ENCODE measurements at places on chromosomes 13 and 19.

- no peak for DNase-seq
These were observed 90.0 kb downstream of the TNFRSF19 start for GRCh38 chr13:23660249-23660648.

- no peak for DNase-seq
These were observed 3.9 kb downstream of the ANKLE1 start for GRCh38 chr19:17285415-17286135.

- DNase-seq, result no peak
These were observed 6.7 kb downstream of the ZNF865 start for GRCh38 chr19:55611983-55612645.

DNA sequence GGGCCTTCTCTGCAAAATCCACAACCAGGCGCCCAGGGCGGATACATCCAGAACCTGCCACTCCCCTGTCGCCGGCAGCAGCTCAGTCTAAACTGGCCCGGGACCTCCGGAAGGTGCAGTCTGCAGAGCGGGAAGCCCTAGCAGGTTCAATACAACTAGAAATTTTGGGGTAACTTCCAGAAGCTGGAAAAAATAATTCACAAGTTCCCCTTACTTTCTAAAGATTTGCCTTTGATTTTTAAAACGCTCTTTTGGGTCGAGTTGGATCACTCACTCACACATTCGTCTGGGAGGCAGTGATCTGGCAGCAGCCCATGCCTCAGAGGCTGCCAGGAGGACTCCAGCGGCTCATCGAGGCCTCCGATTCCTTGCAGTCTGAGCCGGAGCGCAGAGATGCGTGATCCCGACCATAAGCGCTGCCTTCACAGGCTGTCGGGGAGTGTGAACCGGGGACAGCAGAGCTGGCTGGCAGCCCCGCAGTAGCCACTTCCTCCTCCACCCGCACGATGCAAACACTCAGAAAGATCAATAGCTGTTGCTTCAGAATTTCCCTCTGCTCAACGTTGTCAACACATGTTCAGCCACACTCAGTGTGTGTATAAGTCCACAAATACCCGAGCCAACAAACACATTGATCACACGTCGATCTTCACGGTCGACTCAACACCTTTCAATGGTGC lies 35.6 kb upstream of the ZNF507 start:
- no peak for DNase-seq

DNA sequence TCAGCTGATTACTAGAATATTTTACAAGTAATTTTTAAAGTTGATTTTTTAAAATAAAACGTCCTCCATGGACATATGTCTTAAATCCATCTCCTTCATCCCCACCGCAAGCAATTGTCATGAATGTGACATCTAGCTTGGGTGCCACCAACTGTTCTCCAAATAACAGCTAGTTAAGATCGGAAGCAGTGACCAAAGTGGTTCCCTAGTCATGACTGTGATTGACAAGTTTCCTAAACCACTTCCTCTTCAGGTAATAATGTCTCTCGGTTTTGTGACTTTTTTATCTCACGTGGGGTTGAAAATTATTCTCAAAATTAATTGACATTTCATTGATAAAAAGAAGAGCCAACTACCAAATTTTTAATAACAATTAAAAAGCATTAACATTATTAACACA lies 135.3 kb upstream of the MIR17HG start:
- no peak for DNase-seq
